ENCODE measurements at places on chromosomes 6 and 20.

DNA sequence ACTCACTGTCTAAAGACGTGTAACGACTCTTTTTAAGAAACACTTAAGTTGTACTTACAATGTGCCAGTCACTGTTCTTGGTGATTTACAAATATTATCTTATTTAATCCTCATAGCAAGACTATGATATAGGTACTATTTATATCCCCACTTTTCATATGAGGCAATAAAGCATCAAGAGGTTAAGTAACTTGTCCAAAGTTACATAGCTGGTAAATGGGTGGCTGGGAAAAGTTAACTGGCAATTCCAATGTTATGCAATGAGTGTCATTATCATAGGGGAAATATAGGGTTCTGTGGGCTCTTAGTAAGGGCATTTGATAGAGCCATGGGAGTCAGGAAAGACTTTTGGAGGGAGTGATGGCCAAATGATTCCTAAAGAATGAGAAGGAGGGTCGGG lies 21.4 kb upstream of the RIPOR2 start:
- peak; percentile 94 for DNase-seq

GRCh38 chr6:116074732-116075390 lies 14.2 kb upstream of the FRK start:
- no peak for DNase-seq

GRCh38 chr20:14488756-14489479 lies 151.5 kb upstream of the FLRT3 start:
- no peak for DNase-seq

- no peak for DNase-seq
Measured at GRCh38 chr6:111813237-111813636, 60.0 kb downstream of the FYN start.

GRCh38 chr6:77403424-77403823 lies 59.9 kb downstream of the HTR1B start:
- no peak for DNase-seq

DNA sequence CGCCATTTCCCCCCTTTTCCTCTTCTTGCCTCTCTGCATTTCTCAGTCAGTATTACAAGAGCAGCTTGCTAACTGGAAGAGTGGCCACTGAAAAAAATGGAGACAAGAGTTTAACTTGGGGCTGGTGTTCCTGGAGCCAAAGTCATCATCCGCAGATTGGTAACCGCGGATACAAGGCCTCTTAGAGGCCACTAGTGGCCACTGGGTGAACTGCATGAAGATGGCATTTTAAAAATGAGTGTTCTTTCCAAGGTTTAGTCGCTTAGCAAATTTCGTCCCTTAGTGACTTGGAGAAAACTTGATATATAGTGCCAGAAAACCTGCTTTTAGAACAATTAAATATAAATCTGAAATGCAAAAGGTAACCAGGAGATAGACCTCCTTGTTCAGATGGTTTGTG lies 4.8 kb downstream of the F13A1 start:
- peak; percentile 53 for DNase-seq

GRCh38 chr20:48828734-48829460 lies 1.1 kb upstream of the PREX1 start:
- DNase-seq, result no peak

GRCh38 chr6:54770328-54770727 lies 76.2 kb upstream of the FAM83B start:
- no peak for DNase-seq

DNA sequence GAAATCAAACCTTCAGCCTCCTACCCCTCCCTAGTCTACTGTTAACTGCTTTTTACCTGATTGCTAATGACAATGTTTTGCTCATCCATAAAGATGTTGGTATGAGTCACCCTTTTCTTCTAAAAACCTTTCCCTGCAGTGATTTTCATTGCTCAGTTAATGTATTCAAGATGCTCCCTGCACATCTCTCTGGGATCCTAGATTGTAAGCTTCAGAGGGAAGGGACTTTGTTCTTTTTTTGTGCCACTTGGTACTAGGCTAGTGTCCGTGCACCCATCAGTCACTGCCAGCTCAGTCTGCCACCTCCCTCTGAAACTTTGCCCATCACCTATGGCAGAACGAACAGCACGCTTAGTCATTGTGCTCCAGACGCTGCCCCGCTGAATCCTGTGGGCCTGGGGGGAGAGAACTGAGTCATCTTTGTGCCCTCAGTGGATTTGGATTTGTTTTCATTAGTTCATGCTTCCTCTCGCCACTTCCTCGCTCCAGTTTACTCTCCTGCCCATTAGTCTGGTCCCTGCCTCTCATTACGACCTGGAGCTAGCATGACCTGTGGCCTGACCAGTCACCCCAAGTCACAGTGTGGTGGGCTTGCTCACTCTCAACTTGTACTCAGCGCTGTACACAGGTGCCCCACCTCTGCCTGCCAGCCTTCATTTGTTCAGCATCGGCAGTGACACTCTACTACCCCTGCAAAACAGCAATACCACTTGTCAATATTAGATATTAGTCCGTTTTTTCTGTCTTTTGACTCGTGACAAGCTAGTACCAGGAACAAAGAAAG lies 78.0 kb upstream of the TMEM181 start:
- DNase-seq, result no peak

DNA sequence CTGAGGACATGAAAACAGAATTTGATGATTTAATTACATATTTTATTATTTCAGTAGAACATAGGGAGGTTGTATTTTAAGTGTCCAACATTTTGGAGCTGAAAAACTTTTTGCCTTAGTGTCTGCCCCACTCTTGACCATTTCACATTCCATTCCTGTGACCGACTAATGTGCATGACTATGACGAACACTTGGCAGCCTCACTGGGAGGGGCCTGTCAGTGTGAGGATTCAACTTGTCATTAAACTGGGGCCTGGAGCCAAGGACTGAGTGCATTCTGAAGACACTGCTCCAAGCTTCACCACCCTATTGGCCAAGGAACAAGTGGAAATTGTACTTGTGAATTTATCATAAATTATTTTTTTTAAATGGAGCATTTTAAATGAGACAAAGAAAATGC lies 661.3 kb downstream of the BCKDHB start:
- no peak for DNase-seq

DNA sequence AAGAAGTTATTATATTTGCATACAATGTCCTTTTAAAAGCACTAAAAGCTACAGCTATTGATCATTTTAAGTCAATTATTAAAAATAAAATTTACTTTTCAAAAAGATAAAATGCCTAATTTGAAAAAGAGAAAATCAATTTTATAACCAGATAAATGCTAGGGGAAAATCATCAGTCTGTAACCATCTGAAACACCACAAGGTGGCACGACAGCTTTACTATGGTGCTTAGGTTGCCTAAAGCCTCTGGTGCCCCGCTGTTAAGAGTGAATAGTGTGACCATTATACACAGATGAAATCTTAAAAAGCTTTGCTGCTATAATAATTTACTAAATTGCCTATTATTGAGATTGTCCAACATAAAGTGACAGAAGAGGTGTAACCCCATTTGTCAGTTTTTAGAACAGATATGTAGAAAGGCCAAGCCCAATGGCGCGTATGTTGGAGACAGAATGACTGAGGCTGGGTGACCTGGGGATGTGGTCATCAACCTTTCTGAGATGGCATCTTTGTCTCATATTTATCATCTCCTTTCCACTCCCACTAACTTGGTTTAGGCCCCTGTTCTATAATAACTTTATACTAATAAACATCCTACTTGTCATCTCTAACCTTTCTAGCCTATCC lies 100.8 kb downstream of the MOXD1 start:
- peak; percentile 36 for DNase-seq

DNA sequence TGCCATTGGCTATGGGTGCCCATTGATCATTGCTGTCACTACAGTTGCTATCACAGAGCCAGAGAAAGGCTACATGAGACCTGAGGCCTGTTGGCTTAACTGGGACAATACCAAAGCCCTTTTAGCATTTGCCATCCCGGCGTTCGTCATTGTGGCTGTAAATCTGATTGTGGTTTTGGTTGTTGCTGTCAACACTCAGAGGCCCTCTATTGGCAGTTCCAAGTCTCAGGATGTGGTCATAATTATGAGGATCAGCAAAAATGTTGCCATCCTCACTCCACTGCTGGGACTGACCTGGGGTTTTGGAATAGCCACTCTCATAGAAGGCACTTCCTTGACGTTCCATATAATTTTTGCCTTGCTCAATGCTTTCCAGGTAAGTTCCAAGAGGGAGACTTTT lies 16.4 kb downstream of the ADGRF4 start:
- no peak for DNase-seq

DNA sequence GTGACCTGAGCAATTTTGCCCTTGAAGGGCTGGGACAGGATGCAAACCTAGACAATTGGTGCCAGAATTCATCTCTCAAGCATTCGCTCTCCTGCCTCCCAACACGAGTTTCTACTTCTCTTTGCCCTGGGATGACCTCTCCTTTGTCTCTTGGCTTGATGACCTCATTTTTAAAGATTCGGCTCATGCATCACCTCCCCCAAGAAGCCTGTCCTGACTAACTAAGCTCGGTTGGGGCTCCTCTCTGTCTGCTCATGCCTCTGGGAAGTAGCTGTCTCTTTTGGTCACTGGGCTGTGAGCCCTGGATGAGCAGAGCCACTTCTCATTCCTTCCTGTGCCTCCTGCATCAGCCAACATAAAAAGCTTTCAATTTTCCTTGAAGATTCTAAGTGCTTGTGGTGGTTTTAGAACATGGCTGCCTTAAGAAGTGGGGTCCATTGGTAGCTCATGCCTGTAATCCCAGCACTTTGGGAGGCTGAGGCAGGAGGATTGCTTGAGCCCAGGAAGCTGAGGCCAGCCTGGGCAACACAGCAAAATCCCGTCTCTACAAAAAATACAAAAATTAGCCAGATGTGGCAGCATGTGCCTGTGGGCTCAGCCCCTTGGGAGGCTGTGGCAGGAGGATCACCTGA lies 11.1 kb upstream of the TCF15 start:
- peak; percentile 64 for DNase-seq

GRCh38 chr20:17281478-17281877 lies 54.6 kb downstream of the PCSK2 start:
- no peak for DNase-seq

GRCh38 chr20:62971950-62972844 lies 19.7 kb downstream of the SLC17A9 start:
- DNase-seq, result peak; percentile 84

DNA sequence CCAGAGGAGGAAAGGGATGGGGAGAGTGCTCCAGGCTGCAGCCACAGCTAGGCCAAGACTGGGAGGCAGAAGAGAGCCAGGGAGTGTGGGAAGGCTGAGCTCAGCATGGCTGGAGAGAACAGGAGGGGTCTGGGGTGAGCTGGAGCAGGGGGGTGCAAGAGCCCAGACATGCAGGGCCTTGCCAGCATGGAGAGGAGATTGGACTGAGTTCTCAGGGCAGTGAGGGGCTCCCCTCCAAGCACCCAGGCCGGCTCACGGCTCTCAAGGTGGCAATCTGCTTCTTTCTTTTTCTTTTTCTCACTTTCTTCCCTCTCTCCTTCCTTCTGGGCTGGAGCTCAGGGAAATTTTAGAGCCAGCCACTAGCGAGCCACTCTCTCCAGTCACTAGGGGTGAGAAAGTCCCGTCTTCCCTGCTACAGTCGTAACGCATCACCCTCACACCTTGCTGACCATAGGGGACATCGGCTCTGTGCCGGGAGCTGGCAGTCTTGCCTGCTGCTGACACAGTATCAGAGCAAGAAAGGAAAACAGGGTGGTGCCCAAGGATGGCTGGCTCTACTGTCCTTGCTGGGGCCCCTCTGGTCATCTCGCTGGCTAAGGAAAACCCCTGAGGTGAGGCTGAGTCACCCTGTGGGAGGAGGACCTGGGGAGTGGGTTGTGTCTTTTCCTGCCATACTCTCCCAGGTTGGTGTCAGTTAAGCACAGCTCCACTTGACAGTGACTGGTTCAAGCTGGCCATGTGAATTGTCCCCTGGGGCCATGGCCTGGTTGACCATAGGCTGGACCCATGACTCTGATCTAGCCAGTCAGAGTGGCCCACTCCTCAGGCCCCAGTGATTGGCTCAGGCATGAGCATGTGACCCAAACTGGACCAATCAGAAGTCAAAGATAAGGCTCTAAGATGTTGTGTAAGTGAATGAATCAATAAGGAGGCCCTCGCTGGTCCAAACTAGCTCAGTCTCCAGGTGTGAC lies 135.1 kb upstream of the PMEPA1 start:
- DNase-seq, result no peak

- DNase-seq, result no peak
Measured at GRCh38 chr6:29451471-29452193, 5.2 kb downstream of the OR11A1 start.

- peak; percentile 11 for DNase-seq
Measured at GRCh38 chr20:17538517-17539170, 7.5 kb upstream of the BFSP1 start.

- no peak for DNase-seq
Measured at GRCh38 chr20:23246717-23247664, 103.6 kb upstream of the NXT1 start.

GRCh38 chr6:45426251-45426650 lies 48.5 kb upstream of the SUPT3H start:
- no peak for DNase-seq

DNA sequence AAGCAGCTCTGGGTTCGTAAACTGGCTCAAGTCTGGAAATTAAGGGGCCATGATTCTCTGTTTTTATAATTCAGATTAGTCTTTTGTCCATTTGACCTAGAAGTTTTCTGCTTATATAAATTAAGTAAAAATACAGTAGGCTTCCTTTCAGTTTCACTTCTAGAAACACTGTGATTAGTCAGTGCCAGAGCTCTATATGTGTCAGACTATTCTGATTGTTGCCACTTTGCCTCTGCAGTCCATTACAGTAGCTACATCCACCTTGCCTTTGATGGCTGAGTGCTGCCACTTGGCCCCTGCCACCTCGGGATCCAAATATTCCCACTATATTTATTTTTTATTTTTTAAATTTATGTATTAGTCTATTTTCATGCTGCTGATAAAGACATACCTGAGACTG lies 7.9 kb downstream of the ZC2HC1B start:
- peak; percentile 78 for DNase-seq

- DNase-seq, result no peak
Measured at GRCh38 chr6:100173211-100173610, 179.2 kb upstream of the MCHR2 start.

- DNase-seq, result no peak
Measured at GRCh38 chr6:46310196-46310595, 139.4 kb upstream of the ENPP5 start.

GRCh38 chr20:61042506-61043385 lies 209.3 kb upstream of the CDH4 start:
- no peak for DNase-seq

GRCh38 chr20:58112017-58112781 lies 116.3 kb downstream of the ANKRD60 start:
- DNase-seq, result no peak

- no peak for DNase-seq
Measured at GRCh38 chr6:163195721-163196691, 218.5 kb upstream of the QKI start.

GRCh38 chr6:48111143-48111506 lies at the start of gene PTCHD4:
Gene PTCHD4, minus strand, starts transcription at chr6:48111197. Its CDS starts 42,240 bp downstream, at chr6:48068957.
- no peak for DNase-seq

GRCh38 chr20:51227744-51228143 lies 204.8 kb upstream of the KCNG1 start:
- DNase-seq, result no peak

- no peak for DNase-seq
Measured at GRCh38 chr6:5412017-5412416, 150.7 kb downstream of the FARS2 start.

- DNase-seq, result no peak
Measured at GRCh38 chr20:42051921-42052320, 433.7 kb upstream of the CHD6 start.

DNA sequence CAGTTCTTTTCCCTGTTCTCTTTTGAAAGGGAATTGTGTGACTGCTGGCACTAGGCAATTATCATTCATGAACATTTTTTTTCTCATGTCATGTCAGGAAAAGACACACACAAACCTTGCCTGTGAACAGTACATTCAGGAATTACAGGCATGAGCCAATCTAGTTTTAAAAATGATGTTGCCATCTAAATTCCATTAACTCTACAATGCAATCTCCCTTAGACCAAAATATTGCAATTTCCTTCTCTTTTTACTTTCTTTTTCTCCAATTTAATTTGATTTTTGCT lies 127.5 kb upstream of the STMND1 start:
- no peak for DNase-seq
